CD4-positive, alpha-beta T cell treated with Interleukin-21 for 1 hour (primary cell): ENCODE measurements at places on chromosomes 2 and 18.

DNA sequence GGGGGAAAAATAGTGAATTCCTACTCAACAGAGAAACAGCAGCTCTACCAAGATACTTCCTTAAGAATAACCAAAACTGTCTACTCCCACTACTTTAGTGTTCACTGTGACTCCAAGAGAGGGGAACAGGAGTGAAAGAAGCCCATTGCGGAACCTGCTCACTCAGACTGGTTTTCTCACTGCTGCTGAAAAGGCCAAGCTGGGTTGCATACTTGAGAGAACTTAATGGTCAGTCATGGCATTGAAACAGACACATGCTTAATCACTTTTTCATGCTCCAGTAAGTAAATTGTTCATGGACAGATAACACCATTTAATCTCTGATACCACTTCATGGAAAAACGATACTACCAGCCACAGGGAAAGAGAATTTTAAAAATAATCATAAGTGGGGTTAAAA lies 35.7 kb upstream of the SLC8A1 start:
- DNase-seq, result no peak

- no peak for DNase-seq
Observed at GRCh38 chr2:157833721-157834120, 42.4 kb downstream of the ACVR1 start.

GRCh38 chr2:54850171-54851122 lies 127.0 kb downstream of the EML6 start:
- no peak for DNase-seq

DNA sequence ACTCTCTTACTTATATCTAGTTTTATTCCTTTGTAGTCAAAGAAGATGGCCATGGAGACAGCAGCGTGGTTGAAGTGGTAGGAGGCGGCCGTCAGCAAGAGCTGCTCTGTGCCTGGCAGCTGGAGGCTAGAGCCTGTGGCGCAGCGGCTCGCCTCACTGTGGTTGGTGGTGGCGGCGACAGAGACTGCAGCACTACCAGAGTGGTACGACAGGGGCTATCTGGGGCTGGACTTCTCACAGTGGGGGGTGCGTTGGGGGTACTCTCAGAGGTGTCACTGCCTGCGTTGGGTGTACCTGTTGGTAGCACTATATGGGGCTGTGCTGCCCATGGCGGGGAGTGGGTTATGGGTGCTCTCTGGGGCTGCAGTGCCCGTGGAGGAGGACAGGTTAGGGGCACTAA lies 8.5 kb upstream of the ANKRD62 start:
- no peak for DNase-seq

- no peak for DNase-seq
Observed at GRCh38 chr18:11751341-11752115, 62.5 kb downstream of the GNAL start.

DNA sequence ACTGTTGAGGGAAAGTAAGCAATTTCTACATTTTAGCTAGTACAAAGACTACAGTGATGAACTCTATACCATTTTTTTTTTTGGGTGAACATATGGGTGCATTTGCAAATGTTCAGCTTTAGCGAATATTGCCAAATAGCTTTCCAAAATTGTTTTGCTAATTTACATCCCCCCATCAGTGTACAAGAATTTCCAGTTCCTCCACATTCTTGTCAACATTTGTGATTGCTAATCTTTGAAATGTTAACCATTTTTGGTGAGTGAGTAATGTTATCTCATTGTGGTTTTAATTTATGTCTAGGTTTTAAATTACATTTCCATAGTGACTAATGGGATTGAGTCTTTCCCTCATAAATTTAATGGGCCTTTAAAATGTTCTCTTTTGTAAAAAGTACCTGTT lies 16.4 kb upstream of the CNRIP1 start:
- no peak for DNase-seq

DNA sequence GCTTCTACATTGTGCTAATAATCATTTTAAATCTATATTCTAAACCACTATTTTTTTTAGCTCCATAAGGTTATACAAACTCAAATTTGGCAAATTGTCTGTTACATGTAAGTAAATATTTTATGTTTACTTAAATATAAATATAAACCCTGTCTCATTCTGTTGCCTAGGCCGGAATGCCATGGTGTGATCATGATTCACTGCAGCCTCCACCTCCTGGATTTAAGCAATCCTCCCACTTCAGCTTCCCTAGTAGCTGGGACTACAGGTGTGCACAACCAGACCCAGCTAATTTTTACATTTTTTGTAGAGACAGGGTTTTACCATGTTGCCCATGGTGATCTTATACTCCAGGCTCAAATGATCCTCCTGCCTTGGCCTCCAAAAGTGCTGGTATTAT lies 124.7 kb downstream of the MEIS1 start:
- no peak for DNase-seq

GRCh38 chr2:81061016-81061415 lies 756.5 kb upstream of the LRRTM1 start:
- DNase-seq, result no peak

DNA sequence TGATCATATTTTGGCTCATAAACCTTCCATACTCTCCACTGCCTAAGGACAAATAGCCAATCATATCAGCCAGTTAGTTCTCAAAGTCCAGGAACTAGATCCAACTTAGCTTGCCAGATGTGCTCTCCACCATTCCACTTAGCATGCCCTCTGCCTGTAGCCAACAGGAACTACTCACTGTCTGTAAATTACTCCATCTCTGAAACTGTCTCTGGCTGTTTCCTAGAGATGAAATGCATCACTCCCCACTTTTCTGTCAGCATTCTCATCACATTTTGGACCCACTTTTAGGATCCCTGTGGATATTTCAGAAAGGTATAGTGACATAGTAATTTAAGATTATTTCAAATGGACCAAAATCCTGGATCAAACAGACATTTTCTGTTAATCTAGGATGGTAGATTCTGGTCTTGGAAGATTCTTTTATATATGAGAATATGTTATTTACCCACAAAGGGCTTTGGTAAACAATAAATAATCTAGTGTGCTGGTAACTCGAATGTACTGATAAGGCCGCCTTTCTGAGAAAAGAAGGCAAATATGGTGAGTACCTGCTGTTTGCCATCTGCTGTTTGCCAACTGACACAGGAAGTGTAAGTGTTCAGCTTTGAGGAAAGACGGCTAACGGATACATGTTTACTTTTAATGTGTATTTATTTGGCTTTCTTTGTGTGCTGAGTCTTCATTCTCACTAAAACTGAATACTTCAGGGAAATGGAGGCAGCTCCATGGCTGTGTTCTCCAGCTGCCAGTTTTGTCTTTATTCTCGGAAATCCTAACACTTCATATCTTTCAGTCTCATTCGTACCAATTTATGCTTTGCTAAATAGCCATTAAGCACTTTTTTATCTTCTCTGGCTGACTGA lies 79.5 kb downstream of the EVA1A start:
- DNase-seq, result no peak

- DNase-seq, result peak; percentile 15
Observed at GRCh38 chr2:29317077-29317517, 201.9 kb downstream of the CLIP4 start.

DNA sequence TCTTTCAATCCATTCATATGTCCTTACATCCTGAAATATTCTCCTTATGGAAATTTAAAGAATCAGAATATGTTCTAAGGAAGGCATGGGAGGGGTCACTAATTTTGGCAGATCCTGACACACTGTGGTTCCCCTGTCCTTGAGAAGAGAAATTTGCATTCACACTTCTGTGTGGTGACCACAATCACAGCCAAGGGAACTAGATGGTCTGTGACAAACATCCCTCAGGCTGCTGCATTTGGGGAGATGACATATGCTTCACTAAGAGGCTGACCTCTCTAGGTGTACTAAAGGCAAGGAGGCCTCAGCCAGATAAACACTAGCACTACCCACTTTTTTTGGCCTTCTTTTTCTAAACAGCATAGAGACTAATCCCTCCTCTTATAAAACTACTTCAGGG lies 129.6 kb downstream of the MREG start:
- DNase-seq, result no peak

GRCh38 chr2:167253025-167253424 lies 364.7 kb downstream of the XIRP2 start:
- DNase-seq, result no peak

GRCh38 chr2:201661366-201661765 lies 18.1 kb upstream of the TMEM237 start:
- no peak for DNase-seq
